Vagina (tissue), 2 donors: ENCODE measurements at places on chromosomes 6 and 20. TPM values are rescaled to one million over a fixed set of nuclear protein-coding genes. Genes with fewer than 3 reads are reported as not detected.

GLP1R gene
- not detected for total RNA-seq

TMEM151B gene
- 0.49 TPM for total RNA-seq

DNA sequence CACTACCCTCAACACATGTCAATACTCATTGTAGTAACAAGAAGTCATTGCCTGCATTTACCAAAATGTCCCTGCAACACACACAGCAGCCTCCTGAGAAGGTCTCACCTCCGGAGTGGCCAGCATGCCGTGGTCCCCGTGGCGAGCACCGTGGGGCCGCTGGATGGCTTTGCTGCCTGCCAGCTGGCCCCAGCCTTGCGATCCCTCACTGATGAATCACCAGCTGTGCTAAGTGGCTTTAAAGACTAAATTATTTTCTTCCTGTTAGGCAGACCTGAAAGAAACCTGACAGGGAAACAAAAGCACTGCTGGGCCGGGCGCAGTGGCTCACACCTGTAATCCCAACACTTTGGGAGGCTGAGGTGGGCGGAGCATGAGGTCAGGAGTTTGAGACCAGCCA lies 306.7 kb downstream of the CDH4 start:
- H3K27ac ChIP-seq: no peak overlapping the region
- DNase-seq: no peak
- no peaks in the 10 kb centered on the region for H3K27me3 ChIP-seq
- no peaks in the 10 kb centered on the region for H3K4me1 ChIP-seq

- no peaks in the 10 kb centered on the region for H3K36me3 ChIP-seq
- no peak overlapping the region for H3K27ac ChIP-seq
- no peaks in the 10 kb centered on the region for H3K27me3 ChIP-seq
- no peaks in the 10 kb centered on the region for H3K4me1 ChIP-seq
- DNase-seq: no peak
Observed at GRCh38 chr6:44976677-44977641, 351.2 kb upstream of the RUNX2 start.

SS18L1 gene
- 25.3 TPM for total RNA-seq

GRCh38 chr20:39861381-39861780 lies 827.7 kb downstream of the MAFB start:
- H3K27ac ChIP-seq: no peak overlapping the region
- H3K4me1 ChIP-seq: no peaks in the 10 kb centered on the region
- H3K4me3 ChIP-seq: no peak overlapping the region
- no peaks in the 10 kb centered on the region for H3K36me3 ChIP-seq

C20orf96 gene
- total RNA-seq: 2.7 TPM

OR2H1 gene
- not detected for total RNA-seq

LPIN3 gene
- total RNA-seq: 82.3 TPM
